Suppressor macrophage (primary cell): ENCODE measurements at places on chromosomes 12 and 14.

DNA sequence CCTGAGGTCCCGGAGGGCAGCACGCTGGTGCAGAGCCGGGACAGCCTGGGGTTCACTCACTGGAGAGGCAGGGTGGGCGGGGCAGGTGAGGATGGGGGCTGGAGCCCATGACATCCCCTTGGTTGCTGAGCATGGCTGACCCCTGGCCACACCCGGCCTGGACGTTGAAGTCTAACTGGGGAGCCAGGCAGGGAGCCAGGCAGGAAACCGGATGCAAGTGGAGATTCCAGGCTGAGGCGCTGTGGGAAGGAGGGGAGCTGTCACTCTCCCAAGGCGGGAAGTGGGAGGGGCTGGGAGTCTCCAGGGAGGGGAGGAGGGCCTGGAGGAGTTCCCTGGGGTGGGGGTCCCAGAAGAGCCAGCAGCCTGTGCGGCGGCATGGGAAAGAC lies 7.7 kb upstream of the INF2 start:
- DNase-seq, result no peak

GRCh38 chr14:89428546-89429198 lies 11.6 kb upstream of the FOXN3 start:
- DNase-seq, result no peak

DNA sequence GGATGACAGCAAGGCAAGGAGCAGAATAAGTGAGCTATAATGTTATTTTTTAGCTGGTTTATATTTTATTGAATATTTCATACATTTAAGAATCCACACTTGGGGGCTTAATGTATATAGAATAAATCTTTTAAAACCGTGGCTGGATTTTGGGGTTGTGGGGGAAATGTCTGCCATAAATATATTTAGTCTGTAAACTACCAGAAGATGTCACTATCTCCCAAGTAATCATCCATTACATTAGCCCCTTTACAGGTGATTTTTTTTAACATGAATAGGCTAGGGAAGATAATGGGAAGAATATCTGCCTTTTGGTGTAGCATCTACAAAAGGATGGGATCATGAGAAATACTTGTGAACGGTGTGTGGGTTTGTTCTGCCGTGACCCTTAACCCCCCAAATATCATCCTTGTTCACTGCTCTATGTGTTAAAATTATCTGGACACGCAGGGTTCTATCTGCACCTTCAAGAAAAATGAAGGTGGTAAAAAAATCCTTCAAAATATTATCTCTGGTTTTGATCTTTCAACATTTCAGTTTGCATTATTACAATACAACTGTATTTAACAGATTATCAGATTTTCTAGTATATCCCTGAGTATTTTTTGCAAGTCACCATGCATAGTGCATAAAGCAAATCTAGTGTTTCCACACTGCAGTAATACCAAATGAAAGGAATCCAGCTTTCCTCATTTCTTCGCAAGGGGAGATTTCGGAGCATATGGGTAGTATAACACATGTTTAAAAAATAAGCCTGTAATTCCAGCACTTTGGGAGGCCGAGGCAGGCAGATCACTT lies 8.0 kb upstream of the SLC17A8 start:
- DNase-seq, result peak; percentile 25

- DNase-seq, result no peak
These were observed 210.6 kb upstream of the ABCD2 start for GRCh38 chr12:39830171-39830570.

DNA sequence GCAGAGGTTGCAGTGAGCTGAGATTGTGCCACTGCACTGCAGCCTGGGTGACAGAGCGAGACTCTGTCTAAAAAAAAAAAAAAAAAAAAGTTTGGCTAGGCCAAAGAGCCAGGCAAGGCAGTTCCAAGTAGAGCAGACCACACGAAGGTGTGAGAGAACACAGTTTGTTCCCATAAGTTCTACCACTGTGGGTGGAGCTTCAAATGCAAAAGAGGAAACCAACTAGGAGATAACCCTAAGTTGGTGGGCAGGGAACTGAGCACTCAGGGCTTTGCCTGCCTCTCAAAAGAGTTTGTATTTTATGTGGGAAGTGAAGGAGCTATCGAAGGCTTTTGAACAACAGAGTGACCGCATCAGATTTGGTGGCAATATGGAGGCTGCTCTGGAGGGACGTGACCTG lies 15.1 kb downstream of the SOCS2 start:
- DNase-seq, result peak; percentile 59

GRCh38 chr12:125786143-125786542 lies 720.9 kb downstream of the AACS start:
- no peak for DNase-seq

- no peak for DNase-seq
These were observed 113.3 kb downstream of the TTC8 start for GRCh38 chr14:88937706-88938105.

GRCh38 chr12:118404876-118405521 lies 28.6 kb downstream of the SUDS3 start:
- peak; percentile 68 for DNase-seq

DNA sequence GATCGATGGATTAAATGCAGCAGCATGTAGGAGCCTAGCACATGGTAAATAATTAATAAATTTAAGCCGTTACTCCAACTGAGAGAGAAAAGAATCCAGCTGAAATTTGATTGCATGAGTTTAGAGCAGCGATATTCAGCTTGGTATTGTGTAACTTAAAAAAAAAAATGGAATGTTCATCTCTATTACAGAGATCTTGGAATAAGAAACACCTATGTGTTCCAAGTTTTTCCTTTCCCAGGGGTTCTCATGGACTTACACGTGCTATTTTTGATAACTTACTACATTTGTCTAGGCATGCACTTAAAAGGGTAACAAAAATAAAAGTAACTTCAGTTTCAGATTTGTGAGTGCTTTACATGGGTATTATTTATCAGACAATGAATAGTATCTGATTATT lies 122.8 kb downstream of the RASSF9 start:
- DNase-seq, result no peak

- peak; percentile 85 for DNase-seq
These were observed at the start of gene SYNE3 for GRCh38 chr14:95516554-95517181. TSS of gene SYNE3 (minus strand) at chr14:95516650. CDS start at chr14:95475821, 40,829 bp downstream.

GRCh38 chr12:26848156-26848825 lies 15.3 kb upstream of the ITPR2 start:
- no peak for DNase-seq

GRCh38 chr14:25110106-25110505 lies 60.2 kb upstream of the STXBP6 start:
- no peak for DNase-seq

DNA sequence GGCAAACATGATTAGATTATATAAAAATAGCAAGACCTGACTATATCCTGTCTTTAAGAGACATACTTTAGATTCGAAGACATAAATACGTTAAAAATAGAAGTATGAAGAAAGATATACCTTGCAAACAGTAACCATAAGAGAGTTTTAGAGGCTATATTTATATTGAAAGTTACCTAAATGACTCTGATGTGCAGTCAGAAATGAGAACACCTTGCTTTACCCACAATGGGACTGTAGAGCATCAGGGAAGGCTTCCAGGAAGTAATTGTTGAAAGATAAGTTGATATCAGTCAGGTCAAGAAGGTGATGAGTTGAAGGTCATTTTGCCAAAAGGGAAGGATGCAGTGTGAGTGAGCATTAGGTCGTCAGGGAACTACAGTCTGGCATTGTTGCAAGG lies 110.2 kb downstream of the NEDD1 start:
- DNase-seq, result no peak

- no peak for DNase-seq
These were observed 1.6 kb downstream of the TULP3 start for GRCh38 chr12:2892246-2892645.

GRCh38 chr12:79818856-79819255 lies 116.0 kb downstream of the PPP1R12A start:
- no peak for DNase-seq

- no peak for DNase-seq
These were observed at the start of gene TSPAN11 for GRCh38 chr12:30926243-30927221. TSS of gene TSPAN11 (plus strand) at chr12:30926748. CDS start at chr12:30953992, 27,244 bp downstream.

DNA sequence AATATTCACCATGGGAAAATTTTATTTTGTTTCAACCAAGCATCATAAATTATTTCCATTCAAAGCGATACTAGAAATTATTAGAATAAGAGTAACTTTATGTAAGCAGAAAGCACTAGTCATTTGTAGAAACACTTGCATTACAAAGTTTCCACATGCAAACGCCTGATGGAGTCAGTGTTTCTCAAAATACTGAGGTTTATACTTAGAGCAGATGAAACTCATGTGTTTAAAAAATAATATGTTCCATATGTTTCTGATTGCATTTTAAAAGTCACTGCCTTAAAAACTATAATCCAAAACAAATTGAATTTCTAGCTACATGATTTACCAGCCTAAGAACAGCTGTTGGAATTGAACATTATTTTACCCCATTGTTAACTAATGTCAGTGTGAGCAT lies 1246.4 kb downstream of the SLC16A7 start:
- DNase-seq, result no peak

GRCh38 chr14:102222009-102222575 lies 82.4 kb downstream of the WDR20 start:
- DNase-seq, result no peak

- DNase-seq, result peak; percentile 24
These were observed 10.4 kb downstream of the NGB start for GRCh38 chr14:77260631-77261030.

GRCh38 chr12:130924966-130925665 lies 28.6 kb upstream of the ADGRD1 start:
- DNase-seq, result no peak

GRCh38 chr12:93376436-93377251 lies 1.1 kb upstream of the NUDT4 start:
- DNase-seq, result peak; percentile 82

GRCh38 chr14:104940526-104941150 lies 16.0 kb downstream of the PLD4 start:
- no peak for DNase-seq

DNA sequence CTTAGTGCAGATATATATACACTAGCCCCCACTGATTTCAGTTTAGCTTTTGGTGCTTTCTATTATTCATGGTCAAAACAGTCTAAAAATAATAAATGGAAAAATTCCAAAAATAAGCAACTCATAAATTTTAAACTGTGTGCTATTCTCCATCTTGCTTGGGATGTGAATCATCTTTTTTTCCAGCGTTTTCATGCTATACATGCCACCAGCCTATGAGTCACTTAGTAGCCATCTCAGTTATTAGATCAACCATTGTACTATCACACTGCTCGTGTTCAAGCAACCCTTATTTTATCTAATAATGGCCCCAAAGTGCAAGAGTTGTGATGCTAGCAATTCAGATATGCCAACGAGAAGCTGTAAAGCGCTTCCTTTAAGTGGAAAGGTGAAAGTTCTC lies 73.9 kb upstream of the KRR1 start:
- no peak for DNase-seq

DNA sequence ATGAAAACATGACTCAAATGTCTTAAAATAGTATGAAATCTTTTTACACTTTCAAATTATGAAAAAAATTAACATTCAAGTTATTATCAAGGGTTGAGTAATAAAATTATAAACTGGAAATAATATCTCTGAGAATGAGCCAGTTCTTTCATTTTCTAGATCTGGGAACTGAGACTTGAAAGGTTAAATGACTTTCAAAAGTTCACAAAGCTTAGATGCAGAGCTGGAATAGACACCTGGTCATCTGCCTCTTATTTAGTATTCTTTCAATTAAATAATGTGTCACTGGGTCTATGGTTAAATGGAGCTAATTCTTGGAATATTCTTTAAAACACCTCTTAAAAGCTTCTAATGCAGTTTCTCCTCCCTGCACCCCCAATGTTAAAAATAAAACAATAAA lies 86.6 kb downstream of the CDK17 start:
- no peak for DNase-seq

GRCh38 chr12:41223600-41223999 lies 35.5 kb downstream of the PDZRN4 start:
- no peak for DNase-seq

GRCh38 chr12:13950502-13950901 lies 30.9 kb downstream of the GRIN2B start:
- no peak for DNase-seq

GRCh38 chr12:96720363-96720705 lies 186.7 kb upstream of the NEDD1 start:
- peak; percentile 24 for DNase-seq

DNA sequence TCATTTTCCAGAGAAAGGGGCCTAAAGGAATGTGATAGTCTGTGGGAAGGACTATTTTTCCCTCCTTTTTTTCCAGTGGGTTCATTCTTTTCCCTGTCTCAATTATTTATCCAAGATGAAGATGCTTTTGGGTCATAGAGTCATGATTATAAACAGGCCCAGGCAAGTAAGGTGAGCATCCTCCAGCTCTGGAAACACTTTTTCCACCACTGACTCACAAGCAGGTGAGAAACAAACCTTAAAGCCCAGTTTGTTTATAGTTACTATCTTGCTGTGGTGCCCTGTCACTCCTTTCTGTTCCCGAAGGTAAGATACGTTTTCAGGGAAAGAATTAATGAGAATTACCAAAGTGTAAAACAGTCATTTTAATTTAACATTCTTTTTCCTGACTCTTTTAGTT lies 107.7 kb upstream of the IFNG-AS1 start:
- no peak for DNase-seq

- no peak for DNase-seq
These were observed 122.5 kb downstream of the PHLDA1 start for GRCh38 chr12:75908961-75909605.

DNA sequence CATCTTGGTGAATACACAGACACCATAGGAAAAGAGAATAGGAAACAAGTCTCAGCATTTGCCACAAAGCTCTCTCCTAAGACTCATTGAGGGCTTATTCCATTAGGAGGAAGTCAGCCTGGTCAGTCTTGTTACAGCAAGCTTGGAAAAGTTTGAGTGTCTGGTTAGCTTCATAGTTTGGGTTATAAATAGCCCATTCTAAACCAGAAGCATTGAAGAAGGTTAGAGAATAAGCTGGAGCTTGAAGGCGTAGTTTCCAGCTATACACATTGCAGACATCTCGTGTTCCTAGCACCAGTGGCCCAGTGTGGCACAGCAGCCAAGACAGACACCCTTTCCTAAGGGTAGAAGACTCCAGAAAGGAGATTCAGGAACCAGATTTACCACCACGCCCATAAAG lies 168.8 kb upstream of the RBM19 start:
- no peak for DNase-seq

GRCh38 chr12:3892631-3893030 lies 19.4 kb upstream of the PARP11 start:
- no peak for DNase-seq

- no peak for DNase-seq
These were observed 96.6 kb upstream of the PCED1B start for GRCh38 chr12:46982629-46983392.

GRCh38 chr12:68972595-68972994 lies 39.6 kb upstream of the CPM start:
- peak; percentile 74 for DNase-seq

- peak; percentile 71 for DNase-seq
These were observed 28.1 kb upstream of the SINHCAF start for GRCh38 chr12:31353750-31354708.

DNA sequence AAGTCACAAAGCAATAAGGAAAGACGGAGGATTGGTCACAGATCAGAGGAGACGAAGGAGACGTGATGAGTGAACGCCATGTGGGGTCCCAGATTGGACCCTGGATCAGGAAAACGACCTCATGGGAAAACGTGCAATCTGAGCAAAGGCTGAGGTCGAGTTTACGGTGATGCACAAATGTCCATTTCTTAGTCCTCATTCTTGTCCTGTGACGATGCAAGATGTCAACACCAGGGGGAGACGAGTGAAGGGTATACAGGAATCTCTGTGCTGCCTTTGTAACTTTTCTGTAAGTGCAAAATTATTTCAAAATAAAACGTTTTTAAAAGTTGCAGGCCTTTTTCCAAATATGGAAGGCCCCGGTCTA lies 329.8 kb downstream of the MED13L start:
- DNase-seq, result peak; percentile 4
